ENCODE measurements at places on chromosomes 12 and 14. TPM values are rescaled to one million over a fixed set of nuclear protein-coding genes. Genes with fewer than 3 reads are reported as not detected.

GRCh38 chr12:2358986-2359658, 306.3 kb downstream of the CACNA1C start:
- DNase-seq, result no peak

- no peak for DNase-seq
Observed at GRCh38 chr12:34389378-34390170, 367.3 kb downstream of the ALG10 start.

The GPR84 gene
- 0.18 TPM for total RNA-seq

- DNase-seq, result no peak
Observed at GRCh38 chr12:31119192-31119802, 45.6 kb downstream of the DDX11 start.

DNA sequence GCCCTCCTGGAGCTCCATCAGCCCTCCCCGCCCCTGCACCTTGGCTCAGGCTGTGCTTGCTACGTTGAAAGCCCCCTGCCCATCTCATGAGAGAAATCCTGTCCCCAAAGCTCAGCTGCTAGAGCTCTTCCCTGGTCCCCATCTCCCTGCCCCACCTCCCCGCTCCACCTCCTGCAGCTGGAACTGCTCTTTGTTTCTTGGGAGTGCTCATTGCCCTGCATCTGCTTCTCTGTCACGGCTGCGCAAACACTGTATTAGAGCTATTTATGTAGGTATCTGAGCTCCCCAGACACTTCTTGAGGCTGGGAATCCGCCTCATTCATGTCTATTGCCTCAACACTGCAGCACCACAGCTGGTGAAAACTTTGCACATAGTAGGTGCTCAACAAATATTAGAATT, 32.8 kb upstream of the PRIMA1 start:
- no peak for DNase-seq

DNA sequence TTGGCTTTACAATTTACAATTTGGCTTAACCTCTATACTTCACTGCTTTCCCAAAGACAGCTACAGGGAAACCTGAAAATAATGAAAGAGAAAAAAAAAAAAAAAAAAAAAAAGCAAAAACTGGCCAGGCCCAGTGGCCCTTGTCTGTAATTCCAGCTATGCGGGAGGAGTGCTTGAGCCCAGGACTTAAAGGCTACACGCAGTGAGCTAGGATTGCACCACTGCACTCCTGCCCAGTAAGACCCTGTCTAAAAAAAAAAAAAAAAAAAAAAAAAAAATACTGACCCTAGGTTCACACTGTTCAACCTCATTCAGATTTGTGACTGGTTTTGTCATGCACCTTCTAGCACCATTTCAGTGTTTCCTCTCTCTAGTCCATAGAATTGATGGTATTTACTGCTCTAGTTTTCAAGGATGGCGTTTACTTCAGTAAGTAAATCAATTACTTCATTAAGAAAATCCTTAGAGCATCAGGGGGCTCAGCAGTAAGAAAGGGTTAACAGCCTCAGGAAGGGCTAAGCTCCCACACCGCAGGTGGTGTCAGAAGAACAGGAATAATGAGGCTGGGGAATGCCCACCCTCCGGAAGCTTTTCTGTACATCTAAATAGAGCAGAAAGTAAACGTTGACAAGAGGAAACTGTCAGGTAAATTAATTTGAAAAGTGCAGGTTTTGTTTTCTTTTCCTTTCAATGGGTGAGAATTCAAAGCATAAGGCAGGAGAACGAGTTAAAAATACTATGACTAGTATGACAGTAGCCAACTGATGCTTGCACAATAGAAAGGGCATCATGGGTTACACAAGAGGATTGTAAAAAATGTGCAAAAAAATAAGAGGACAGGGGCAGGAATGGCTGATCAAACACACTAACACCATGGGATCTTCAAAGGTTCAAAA, 115.0 kb upstream of the MDM1 start:
- DNase-seq, result no peak

GRCh38 chr12:111313833-111314259, 55.0 kb downstream of the PHETA1 start:
- DNase-seq, result peak; percentile 63

The FGF6 gene
- not detected for total RNA-seq

DNA sequence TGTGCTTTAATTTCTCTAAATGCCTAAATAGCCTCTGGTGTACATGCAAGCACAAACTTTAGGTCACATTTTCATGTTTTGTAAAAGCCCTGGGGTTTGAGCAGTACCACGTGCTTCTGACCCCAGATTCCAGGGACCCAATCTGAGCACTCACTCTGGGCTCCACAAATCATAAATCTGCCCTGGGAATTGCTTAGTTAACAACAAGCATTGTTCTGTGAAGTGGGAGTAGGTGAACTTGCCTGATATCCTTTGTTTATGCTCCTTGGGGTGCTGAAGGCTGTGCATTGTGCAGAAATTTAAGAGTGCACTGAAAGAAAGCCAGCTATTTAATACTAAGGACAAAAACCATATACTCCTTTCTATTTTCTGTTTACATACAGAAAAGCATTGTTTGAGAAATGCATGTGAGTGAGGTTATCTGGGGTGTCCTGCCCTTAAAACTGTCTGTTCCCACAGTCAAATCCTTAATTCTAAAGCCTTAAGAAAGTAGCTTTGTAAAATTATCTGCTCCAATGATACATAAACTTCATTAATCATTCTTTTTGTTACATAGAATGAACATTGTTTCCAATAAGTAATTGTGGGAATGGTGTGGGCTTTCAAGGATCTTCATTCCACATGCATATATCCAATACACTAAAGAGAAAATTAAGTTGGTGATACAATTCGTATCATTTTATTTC, 258.6 kb upstream of the NPAS3 start:
- no peak for DNase-seq

DNA sequence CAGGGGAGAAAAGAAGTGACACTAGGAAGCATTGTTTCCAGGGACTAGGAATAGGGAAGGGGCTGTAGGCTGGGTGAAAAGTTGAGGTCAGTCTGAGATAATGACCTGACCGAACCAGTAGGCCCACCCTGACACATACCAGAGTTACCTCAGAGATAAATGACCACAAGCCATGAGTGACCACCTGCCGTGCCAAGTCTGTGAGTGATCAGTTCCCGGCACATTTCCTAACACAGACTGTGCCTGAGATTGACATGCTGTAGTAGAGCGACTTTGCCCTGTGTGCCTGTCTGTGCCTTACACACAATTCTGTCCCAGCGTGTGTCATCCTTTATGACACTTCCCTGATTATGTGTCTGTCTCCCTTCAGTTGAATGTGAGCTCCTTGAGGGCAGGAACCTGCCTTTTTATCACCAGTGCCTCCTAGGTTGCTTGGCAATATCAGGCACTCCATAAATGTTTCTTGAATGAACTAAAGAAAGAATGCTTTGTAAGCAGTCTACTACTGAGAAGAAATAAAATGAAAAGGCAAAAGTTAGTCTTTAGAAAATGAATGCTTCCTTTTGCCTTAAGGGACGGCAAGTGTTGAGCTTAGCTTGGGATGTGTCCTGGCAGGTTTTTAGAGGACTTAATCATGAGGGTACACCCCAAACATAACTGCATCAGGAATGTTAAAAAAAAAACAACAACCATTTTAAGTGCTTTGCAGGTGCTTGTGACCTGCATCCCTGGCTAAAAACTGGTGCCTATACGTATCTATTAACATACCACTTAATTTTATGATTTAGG, 9.6 kb upstream of the SSPN start:
- no peak for DNase-seq

Measured in OCI-LY7 (cell line).